ENCODE measurements at places on chromosomes 1 and 21.

DNA sequence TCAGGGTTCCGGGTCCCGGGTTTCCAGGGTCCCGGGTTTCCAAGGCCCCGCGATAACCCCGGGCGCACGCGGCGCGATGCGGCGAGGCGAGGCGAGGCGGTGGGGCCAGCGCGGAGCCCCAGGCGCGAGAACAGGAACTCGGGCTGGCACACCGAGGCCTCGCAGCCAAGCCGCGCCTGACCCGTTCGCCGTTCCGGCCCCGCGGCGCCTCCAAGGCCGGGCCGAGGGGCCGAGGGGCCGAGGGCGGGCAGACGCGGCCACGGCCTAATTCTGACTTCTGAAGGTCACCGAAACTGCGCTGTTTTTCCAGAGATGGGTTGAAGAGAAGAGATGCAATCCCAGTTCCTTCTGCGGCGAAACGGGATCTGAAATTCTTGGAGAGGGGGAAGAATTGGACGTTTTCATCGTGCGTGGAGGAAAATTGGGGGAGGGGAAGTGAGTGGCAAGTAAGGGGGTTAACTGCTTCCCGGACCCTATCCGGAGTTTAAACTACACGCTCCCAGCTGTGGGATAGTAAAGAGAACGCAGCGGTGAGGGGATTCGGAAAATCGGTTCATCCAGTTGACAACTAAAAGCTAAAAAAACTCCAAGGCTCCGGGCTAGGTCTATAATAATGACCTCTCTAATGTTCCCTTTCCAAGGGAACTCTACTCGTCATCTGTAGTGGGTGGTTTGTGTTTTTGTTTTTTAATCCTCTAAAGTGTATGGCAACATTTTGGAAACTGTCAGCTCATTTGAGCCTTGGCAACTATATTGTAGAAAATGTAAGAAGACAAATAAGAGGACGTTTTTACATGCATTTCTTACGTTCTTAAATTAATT is 8.2 kb downstream of the TBX15 start:
- DNase-seq: no peak

- DNase-seq: no peak
These were observed 2.2 kb upstream of the NEK2 start for GRCh38 chr1:211677659-211678058.

DNA sequence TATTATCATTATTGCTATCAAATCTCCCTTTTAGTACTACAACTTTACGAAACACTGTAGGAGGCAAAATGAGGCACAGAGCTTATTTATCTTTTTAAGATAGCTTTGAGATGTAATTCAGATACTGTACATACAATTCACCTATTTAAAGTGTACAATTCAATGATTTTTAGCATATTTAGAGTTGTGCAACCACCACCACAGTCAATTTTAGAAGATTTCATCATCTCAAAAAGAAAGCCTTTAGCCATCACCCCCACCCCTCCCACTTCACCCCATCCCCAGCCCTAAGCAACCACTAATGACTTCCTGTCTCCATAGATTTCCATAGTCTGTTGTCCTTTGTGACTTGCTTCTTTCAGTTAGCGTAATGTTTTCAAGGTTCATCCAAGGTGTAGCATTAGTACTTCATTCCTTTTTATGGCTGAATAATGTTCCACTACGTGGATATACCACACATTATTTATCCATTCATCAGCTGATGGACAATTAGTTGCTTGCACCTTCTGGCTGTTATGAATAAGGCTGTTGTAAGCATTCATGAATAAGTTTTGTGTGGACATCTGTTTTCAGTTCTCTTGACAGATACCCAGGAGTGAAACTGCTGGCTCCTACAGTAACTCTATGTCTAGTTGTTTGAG is 9.4 kb upstream of the CAPN9 start:
- no peak for DNase-seq

GRCh38 chr1:17965515-17966100 is 142.0 kb upstream of the IGSF21 start:
- DNase-seq: no peak

DNA sequence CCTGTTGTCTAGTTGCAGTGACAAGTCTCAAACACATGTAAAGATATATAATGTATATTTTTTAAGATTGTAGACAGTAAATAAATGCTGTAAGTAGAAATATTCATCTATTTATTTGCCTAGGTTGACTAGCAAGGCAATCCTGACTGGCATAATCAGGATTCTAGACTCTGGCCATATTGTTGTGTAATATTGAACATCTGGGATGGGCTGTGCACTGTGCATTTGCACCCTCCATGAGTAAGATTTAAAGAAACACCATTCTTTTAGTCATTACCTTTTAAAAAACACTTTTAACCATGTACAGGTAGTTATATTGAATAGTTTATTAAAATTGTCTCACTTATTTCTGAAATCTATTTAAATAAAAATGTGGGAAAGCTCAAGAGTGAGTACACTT is 32.4 kb downstream of the RASAL2 start:
- DNase-seq: no peak

DNA sequence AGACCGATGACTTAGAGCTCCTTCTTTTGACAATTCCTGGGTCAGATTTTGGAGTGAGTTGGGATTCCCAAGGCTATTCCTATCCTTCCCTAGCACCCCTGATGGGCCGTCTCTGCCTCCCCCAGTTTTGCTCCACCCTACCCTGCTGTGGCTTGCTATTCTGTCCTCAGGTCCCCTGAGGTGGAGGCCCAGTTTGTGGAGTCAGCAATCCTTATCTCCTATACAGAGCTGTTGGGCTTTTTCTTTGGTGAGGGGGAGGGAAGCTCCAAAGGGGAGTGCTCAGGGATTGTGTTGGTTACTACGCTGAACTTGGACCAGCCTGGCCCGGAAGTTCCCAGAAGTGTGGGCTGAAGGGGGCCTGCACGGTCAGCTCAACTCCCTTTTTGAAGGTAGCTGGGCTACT is 7.6 kb downstream of the SESN2 start:
- DNase-seq: no peak

DNA sequence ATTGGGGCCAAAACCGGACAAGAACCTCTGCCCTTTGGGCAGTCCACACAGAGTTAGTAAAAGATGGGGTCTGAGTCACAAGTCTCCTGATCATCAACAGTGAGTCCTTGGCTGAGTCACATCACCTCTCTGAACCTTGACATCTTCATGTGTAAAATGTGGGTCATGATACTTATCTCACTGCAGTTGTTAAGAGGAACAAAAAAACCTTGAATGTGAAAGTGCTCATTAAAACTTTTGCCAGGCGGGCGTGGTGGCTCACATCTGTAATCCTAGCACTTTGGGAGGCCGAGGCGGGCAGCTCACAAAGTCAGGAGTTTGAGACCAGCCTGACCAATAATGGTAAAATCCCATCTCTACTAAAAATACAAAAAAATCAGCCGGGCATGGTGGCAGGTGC is 15.7 kb downstream of the S100A16 start:
- DNase-seq: no peak

- no peak for DNase-seq
These were observed 81.5 kb downstream of the PTGER3 start for GRCh38 chr1:70966018-70966638.

- DNase-seq: no peak
These were observed 14.9 kb upstream of the SMIM12 start for GRCh38 chr1:34874296-34874952.

DNA sequence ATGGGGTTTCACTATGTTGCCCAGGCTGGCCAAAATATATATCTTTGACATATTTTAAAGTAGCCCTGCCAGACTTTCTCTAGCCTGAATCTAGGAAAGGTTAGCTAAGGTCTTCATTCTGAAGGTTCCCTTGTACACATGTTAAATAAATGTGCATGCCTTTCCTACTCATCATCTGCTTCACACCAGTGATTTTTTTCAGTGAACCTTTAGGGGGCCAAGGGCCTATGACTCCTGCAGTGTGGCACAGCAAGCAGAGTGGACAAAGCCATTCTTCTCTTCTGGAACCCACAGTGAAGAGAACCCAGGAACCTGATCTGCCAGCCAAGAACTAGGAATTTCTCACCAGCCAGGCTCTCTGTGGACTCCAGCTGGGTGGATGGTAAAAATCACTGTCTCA is 22.9 kb downstream of the CBR1 start:
- no peak for DNase-seq

- DNase-seq: no peak
These were observed 2249.1 kb downstream of the NCAM2 start for GRCh38 chr21:23247334-23247733.

- DNase-seq: no peak
These were observed 50.5 kb upstream of the GADD45A start for GRCh38 chr1:67634396-67634935.

GRCh38 chr1:22341791-22342605 is 109.7 kb upstream of the ZBTB40 start:
- DNase-seq: no peak

DNA sequence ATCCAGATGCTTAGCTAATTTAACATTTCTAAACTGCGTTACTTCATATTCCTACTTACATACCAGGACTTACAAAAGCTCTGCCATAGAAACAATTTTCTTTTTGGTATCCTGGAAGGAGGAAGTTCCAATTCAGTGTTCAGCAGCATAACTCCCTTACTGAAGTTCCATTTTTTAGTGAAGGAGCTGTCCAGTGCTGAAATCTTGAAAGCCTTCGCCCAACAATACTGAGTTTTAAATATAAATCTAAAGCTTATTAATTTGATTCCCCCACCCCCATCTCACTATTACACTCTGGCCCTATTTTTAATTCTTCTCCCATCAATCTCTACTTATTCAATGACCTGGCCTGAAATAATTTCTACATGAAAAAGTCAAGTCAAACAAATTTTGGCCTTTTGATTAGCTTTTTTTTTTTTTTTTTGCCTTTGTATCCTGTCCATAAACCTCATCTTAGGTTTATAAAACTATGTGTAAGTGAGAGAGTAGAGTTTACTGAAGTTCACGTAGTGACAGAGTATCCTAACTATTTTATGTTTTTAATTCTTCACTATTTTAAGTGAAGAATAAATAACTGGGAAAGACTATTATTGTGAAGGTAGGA is 323.0 kb upstream of the PLD5 start:
- no peak for DNase-seq

DNA sequence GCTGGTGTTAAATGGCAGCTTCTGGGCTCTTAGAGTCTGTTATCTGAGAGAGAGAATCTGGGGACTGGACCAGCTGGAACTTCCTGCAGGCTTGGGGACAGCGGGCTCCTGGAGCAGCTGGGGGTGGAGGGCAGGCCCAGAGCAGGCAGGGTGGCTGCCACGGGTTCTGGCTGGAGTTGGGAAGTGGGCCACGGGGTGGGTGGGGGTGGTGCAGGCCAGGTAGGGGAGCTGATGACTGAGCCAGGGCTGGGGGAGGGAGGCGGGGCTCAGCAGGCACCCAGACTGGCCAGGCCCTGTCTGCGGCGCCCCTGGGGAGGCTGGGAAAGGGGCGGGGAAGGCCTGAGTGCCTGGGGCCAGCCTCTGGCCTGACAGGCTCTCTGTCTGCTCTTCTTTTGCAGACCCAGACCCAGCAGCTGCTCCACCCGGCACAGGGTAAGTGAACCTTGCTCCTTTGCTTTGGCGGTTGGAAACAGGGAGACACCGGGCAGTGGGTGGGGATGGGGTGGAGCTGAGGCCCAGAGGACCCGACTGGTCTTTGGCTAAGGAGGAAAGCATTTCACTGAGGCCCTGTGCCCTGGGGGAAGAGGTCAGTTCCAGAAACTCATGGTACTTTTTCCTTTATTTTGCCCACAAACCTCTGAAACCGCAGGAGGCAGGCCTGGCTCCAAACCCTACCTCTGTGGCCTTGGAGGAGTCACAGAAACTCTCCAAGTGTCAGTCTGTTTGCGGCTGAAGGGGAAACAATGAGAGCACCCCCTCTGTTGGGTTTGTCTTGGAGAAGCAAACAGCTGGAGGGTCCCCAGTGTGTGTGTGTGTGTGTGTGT is 48.8 kb downstream of the ARHGEF10L start:
- no peak for DNase-seq

GRCh38 chr1:110067479-110067892 is 3.0 kb downstream of the ALX3 start:
- no peak for DNase-seq

DNA sequence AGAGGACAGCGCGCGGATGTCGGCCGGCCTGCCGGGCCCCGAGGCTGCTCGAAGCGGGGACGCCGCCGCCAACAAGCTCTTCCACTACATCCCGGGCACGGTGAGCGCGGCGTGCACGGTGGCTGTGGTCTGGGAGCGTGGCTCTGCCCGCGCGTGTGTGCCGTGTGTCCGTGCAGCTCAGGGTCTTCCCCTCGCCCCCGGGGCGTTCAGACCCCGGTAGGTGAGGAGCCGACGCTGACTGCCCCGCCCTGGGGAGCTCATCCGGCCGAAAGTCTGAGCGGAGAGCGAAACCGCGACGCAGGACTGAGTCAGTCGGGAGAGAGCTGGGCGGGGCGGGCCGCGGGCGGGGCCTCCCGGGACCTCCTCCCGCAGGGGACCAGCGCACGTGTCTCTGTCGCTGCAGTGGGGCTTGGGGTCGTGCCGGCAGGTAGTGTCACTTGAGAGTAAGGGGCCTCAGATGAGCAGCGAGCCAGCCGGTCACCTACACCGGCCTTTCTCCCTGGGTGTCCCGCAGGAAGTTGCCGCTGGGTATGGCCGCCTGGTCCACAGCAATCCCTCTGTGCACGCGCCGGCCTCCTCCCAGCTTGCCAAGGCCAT is 520 bp downstream of the PLEKHN1 start:
- DNase-seq: no peak

DNA sequence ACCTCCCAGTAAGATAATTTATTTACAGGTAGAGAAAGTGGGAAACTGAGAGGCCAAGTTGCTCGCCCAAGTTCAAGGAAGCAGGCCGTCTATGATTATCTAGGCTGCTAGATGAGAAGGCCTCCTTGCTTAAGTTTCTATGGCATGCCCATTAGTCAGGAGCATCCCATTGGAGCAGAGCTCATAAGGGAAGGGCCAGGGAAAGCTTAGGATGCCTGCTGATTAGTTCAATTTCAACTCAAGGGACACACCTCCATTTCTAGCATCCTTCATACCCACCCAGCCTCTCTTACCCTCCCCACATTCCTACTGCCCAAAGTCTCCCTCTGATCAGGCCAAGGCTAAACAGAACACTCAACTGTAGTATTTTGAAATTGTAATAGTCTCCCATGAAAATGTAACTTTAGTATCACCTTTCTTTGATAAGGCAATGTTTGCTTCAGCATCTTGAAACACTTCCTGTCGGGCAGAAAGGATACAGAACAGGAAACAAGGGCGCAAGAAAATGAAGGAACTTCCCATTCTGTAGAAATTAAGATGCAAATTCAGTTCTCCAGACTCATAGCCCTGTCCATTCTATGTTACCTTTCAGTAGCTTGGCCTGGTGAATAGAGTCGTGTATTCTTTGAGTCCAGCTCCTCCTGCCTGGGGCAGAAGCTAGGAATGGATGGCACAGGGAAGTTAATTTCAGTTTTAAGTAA is 46.3 kb upstream of the TARBP1 start:
- peak; percentile 63 for DNase-seq

DNA sequence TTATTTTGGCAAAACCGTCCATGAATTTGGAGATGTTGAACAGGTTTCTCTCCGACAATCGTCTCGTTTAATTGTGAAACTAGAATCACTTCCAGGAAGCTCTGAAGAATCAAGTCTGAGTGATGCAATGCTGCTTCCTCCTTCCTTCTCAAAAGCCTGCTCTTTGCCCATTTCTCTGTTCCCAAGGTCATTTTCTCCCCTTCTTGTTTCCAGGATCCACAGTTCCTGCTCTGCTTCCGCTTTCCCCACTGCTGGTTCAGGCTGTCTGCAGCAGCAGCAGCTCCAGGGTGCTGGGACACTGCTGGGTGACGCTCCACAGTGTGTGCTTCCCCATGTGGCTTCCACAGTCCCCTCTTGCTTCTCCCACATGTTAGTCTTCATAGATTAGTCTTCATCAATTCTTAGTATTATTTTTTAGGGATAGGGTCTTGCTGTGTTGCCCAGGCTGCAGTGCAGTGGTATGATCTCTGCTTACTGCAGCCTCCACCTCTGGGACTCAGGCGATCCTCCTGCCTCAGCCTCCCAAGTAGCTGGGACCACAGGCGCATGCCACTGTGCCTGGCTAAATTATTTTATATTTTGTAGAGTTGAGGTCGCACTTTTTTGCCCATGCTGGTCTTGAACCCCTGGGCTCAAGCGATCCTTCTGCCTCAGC is 156.2 kb downstream of the DYRK1A start:
- no peak for DNase-seq

Data from GF-D8 (cell line).